ENCODE measurements at places on chromosomes 3 and 15.

DNA sequence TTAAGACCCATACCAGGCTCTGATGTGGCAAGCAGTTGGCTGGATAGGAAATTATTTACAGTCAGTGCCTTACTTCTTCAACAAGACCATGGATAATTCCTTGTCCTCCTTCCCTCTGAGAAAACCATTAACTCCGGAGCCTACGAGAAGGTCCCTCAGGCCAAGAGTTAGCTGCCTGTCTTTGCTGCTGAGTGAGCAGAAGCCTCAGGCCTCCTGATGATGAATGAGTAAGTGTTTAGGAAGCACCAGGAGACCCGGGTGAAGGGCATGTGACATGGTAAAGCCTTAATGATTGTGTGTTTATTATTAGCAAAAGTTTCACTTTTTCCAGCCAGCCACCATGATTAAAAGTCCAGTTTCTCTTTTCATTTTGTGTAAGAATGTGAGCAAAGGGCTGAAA lies 174.9 kb upstream of the TOPAZ1 start:
- no peak for DNase-seq

GRCh38 chr3:2851835-2852234 lies 258.3 kb downstream of the IL5RA start:
- no peak for DNase-seq

GRCh38 chr15:79853492-79854328 lies 43.1 kb downstream of the MTHFS start:
- DNase-seq: peak; percentile 27

- no peak for DNase-seq
Measured at GRCh38 chr3:148369381-148369780, 328.3 kb upstream of the AGTR1 start.

DNA sequence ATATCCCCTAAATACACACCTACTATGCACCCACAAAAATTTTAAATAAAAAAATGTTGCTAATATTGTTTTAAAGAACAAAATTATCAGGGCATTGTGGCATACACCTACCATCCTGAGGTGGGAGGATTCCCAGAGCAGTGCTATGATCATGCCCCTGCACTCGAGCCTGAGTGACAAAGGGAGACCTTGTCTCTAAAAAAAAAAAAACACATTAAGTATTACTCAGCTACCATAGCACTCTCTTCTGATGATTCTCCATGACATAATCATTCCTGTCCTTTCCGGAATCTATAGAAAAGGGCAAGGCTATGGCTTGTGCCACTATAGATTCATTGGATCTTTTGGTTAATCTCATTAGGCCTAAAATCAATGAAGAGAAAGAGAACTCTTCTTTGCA lies 77.4 kb downstream of the ACAP2 start:
- DNase-seq: no peak

Data from stimulated activated CD8-positive, alpha-beta memory T cell treated with anti-CD3 and anti-CD28 coated beads, Interleukin-4, amount 100 ng/mL, for 4 hours (primary cell).